ENCODE measurements at places on chromosomes 6 and 20.

GRCh38 chr6:148934539-148934938, 187.7 kb downstream of the UST start:
- DNase-seq: no peak

- DNase-seq: no peak
Observed at GRCh38 chr6:44917430-44917829, 410.7 kb upstream of the RUNX2 start.

- no peak for DNase-seq
Observed at GRCh38 chr6:37277001-37277409, 19.1 kb upstream of the TMEM217 start.

DNA sequence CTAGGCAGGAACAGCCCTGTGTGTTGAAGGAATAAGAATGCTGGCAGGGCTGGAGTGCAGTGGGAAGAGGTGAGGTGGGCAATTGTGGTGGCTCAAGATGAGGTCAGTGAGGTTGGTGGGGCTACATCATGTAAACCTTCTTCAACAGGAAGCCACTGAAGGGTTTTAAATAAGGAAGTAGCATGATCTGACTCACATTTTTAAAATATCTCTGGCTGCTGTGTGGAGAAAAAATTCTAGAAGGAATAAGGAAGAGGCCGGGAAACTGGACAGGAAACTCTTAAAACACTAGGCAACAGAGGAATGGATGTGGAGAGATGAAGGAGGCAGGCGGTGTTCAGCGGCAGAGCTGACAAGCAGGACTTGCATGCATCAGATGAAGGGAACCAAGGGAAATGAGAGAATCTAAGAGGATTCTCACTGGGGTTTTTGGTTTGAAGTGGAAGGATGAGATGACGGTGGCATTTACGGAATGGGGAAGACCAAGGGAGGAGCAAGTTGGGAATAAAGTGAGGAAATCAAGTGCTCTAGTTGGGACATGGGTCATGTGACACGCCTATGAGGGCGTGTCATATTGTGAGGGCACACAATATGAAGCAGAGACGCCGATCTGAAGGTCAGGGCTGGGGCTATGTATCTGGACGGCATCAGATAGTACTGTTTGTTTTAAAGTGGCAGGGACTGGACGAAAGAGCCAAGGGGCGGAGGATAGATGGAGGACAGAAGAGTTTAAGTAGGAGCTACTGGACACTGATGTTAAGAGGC, 18.2 kb downstream of the TMEM242 start:
- no peak for DNase-seq

All from coronary artery (tissue), 2 donors.